Naive thymus-derived CD8-positive, alpha-beta T cell (primary cell): ENCODE measurements at places on chromosomes 5 and 9. TPM values are rescaled to one million over a fixed set of nuclear protein-coding genes. Genes with fewer than 3 reads are reported as not detected.

SMIM33 gene
- total RNA-seq, result not detected

IFNA13 gene
- not detected for total RNA-seq

ECSCR gene
- not detected for total RNA-seq

TBC1D13 gene
- 29.9 TPM for total RNA-seq

FAM151B gene
- total RNA-seq, result 0.26 TPM

GRCh38 chr9:89223396-89223977, 44.9 kb upstream of the SHC3 start:
- no peak for DNase-seq

DNA sequence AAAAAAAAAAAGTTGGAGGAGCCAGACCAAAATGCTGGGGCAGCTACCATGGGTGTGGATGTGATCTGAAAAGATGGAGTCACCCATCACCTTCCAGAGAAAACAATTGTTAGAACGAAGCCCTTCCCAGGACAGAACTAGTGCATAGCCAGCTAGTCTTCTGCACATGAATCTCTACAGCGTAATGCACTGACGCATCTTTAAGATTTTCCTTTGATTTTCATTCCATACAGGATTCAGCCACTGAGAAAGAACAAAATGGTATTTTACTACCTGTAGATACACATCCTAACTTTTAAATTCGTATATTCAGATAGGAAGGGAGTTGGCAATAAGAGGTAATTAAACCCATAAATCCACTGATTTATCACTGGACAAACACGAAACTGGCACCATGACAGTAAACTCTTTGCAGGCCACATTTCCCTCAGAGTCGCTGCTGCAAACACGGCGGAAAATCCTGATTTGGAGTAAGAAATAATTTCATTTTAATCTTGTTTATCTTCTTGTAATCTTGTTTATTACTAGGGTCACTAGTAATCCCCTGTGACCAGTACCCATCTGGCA, 206.6 kb downstream of the SPOCK1 start:
- DNase-seq, result no peak

- no peak for DNase-seq
Observed at GRCh38 chr9:70564468-70565335, 150.2 kb upstream of the KLF9 start.

GRCh38 chr9:95753762-95754465, 121.6 kb upstream of the ERCC6L2 start:
- DNase-seq, result no peak
